ENCODE measurements at places on chromosomes 16 and 17.

- DNase-seq, result no peak
Measured at GRCh38 chr16:70765491-70765890, 35.5 kb downstream of the VAC14 start.

- DNase-seq, result no peak
Measured at GRCh38 chr17:46010597-46011186, 11.6 kb downstream of the STH start.

DNA sequence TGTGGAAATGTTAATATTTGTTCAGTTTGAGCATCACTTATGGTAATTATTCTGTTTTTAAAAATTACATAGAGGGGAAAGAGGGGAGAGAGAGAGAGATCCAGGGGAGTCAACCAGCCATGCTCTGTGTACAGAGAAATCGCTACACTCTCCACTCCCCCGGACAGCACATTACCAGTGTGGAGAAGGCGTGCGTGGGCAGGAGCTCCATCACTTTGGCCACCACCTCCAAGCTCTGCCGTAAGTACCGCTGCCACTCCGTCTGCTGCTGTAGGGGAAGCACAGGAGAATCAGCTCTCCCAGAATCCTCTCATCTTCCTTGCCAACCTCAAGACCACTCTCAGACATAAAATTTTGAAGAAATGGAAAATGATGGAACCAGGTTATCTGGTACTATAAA is 70.2 kb upstream of the GSG1L start:
- no peak for DNase-seq

GRCh38 chr16:11360641-11361373 is 15.5 kb downstream of the RMI2 start:
- no peak for DNase-seq

DNA sequence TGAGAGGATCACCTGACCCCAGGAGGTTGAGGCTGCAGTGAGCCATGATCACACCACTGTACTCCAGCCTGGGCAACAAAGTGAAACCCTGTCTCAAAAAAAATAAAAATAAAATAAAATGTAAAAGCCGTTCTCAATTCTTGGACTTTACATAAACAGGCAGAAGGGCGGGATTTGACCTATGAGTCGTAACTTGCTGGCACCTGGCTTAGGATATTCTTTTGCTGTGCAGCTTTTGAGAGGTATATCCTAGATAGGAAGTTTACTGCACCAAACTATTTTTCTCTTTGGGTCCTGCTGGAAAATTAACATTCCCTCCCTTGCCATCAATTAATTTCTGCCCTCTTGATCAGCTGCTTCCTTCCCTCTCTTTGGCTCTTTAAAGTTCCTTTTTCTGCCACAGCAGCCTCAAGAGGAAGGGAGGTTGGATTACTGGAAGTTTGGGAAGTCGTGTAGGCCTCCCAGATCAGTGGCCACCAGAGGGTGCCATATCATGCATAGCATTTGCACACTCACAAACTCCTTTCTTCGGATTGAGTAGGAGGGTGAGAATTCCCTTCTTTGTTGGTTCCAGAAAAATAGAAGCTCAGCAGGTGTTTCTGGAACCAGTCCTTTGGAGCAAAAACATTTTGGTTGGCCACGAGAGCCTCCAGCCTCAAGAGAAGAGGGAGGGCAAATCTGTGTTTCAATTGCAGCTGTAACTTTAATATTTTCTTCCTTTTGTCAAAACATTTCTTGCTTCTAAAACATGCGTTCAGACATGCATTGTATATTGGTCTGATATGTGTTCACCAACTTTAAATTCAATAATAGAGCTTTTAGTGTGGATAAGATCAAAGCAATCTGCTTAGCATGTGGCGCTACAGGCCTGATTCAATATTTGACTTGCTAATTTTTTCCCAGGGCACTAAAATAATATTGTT is 147.3 kb downstream of the CCDC182 start:
- peak; percentile 41 for DNase-seq

- DNase-seq, result no peak
Measured at GRCh38 chr17:42629411-42630009, 20.0 kb downstream of the TUBG1 start.

All from NCI-H446 treated with DMSO at 0.1 percent for 48 hours (cell line).